Glomerular endothelial cell (primary cell): ENCODE measurements at places on chromosomes 13 and 19. TPM values are rescaled to one million over a fixed set of nuclear protein-coding genes. Genes with fewer than 3 reads are reported as not detected.

BRME1 gene
- total RNA-seq, result 0.15 and 1.4 TPM in 2 replicates

DNAAF3 gene
- 1.6 and 1.7 TPM in 2 replicates for total RNA-seq

UCHL3 gene
- 47.1 and 56.0 TPM in 2 replicates for total RNA-seq

PLA2G4C gene
- 279 and 309 TPM in 2 replicates for total RNA-seq

NKG7 gene
- total RNA-seq, result not detected in 2 replicates

KCNJ14 gene
- total RNA-seq, result 0.73 and 1.2 TPM in 2 replicates

ZNF85 gene
- total RNA-seq, result 7.8 and 14.1 TPM in 2 replicates

COG3 gene
- total RNA-seq, result 15.3 and 21.9 TPM in 2 replicates

LENG1 gene
- total RNA-seq, result 7.5 and 8.0 TPM in 2 replicates

RNU6-9 gene
- total RNA-seq, result not detected in 2 replicates

KASH5 gene
- not detected in 2 replicates for total RNA-seq

ZNF587B gene
- 7.1 and 17.7 TPM in 2 replicates for total RNA-seq

DHPS gene
- 86.9 and 87.5 TPM in 2 replicates for total RNA-seq

OR7C1 gene
- not detected in 2 replicates for total RNA-seq

SMIM24 gene
- total RNA-seq, result not detected in 2 replicates

MYO16 gene
- total RNA-seq, result 0.23 TPM in 1 of 2 replicates, not detected in the other

PROSER3 gene
- 4.0 and 14.8 TPM in 2 replicates for total RNA-seq

NLRP5 gene
- total RNA-seq, result not detected in 2 replicates

PINLYP gene
- total RNA-seq, result 2.5 TPM in 1 of 2 replicates, not detected in the other

TMIGD2 gene
- total RNA-seq, result 0.18 TPM in 1 of 2 replicates, not detected in the other

SIGLEC12 gene
- not detected in 2 replicates for total RNA-seq

AKT2 gene
- total RNA-seq, result 33.8 and 38.6 TPM in 2 replicates
